Effector CD8-positive, alpha-beta T cell (primary cell): ENCODE measurements at places on chromosomes 16 and 17.

DNA sequence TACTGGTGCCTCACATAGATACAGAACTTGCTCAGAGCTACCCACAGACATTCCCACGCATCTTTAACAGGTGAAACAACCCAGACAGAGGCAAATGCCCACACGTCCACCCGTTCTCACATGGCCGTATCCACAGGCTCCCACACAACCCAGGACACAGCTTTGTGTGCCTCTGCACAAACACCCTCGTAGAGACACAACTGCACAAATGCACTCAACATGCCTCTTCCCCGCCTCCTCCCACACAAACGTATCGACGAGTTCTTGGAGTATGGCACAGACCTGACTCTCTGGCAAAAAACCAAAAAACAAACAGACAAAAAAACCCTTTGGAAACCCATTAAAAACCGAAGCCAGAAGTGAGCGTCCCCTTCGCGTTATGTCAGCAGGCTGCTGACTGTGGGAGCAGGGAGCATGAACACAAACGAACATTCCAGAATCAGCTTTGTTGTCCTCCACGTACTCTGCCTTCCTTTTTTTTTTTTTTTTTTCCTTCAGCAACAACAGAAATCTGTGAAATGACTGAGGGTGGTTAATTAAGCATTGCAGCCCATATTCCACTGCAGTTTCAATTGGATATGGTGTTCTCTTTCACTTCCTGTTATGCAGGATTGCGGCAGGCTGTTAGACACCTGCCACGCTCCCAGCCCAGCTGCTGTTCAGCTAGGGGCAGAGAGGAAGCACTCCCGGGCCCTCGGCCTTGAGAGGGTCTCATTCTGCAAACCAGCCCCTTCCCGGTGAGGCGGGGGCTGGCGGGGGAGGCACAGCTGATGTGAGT lies 313.7 kb downstream of the MAF start:
- no peak for DNase-seq

DNA sequence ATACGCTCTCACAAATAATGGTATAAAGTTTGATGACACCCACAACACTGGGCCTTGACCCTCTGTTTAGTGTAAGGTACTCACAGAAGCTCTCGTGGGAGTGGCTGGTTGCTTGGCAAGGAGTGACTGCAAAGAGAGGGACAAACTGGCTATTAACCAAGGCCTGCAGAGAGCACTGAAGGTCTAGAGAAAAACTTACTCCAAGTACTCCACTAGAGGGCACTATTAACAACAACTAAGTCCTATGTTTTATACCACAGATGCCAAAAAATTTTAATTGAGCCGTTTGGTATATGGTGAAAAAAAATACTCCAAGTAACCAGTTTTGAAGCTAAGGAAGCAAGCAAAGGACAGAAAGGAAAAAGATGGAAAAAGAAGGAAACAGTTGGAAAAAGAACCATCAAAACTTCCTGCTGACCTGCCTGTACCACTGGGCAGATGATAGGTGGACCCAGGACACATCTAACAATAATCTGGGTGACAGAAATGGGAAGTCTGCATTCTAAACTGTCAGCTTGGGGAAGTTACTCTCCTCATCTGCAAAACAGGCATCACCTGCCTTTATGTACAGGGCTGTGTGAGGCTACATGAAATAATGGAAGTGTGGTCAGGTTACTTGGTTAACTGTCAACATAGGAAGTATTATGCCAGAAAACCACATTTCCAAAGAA lies 23.2 kb downstream of the DYNC1LI2 start:
- no peak for DNase-seq

GRCh38 chr17:58403311-58403710 lies 14.0 kb downstream of the RNF43 start:
- DNase-seq, result no peak

DNA sequence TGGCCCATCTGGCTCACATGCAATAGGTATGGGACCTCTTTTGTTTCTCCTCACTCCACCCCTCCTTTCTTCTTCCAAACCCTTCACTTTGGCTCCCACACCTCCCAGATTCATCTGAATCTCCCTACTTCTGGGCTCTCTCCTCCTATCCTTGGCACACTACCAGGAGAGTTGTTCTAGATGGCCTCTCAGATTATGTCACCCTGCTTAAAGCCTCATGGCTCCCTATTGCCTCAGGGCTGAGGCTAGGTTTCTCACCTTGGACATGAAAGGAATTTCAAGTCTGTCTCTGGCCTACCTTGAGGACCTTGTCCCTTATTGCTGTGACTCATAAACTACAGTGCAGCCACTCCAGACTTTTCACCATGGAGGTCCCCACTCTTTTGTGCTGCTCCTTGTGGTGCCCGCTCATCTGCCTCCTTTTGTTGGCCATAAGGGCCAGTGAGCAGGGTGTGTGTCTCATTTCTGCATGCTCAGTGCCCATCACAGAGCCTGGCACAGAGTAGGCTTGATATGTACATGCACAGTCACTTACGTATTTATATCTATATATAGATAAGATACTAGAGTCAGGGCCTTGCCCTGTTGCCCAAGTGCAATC lies 1.0 kb upstream of the MFAP4 start:
- DNase-seq, result no peak

DNA sequence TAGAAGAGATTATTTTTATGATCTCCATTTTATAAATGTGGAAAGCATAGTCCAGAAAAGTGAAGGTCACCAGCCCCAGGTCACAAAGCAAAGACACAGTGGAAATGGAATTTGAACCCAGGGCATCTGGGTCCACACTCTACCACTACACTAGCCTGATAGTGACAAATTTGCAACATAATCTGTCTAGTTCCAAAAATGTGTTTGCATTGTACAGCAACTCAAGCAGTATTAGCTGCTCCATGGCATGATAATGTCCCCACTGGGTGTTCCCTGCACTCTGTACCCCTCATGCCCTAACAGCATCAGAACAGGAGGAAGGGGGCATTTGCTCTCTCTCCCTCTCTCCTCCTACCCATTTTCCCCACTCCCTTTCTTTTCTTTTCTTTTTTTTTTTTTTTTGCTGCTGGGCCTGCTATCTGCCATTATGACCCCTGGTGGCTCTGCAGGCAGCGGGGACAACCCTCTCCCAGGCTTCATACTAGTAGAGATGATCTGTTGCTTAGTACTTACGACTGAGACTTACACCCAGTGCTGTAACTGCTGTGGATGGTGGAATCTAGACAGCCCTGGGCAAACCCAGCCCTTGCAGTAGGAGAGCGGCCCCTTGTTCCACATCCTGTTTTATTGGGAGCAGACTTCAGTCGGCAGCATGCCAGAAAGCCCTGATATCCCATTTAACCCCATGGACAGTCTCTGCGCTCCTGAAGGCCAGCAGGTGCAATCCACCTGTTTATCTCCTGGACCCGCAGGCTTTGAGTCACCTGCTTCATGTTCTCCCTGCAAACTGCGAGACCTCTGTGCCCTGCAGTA lies 306.3 kb downstream of the SOX9 start:
- DNase-seq, result no peak

DNA sequence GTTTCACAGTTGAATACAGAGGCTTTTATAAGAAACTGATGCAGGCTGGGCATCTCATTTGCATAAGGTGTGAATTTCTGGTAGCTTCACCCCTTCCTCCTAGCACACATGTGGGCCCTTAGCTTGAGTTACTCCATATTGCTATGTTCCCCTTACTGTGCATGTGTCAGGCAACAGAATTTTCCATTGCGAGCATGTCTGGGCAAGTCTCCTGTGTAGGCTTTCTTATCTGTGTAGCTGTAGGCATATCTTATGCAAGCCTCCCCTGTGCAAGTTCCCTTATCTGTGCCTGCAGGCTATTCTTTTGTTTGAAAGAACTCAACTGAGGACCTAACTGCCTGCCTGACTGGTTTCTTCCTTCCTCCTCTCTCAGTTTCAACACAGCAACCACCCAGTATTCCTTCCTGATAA lies 597.4 kb upstream of the CDH5 start:
- DNase-seq, result no peak

DNA sequence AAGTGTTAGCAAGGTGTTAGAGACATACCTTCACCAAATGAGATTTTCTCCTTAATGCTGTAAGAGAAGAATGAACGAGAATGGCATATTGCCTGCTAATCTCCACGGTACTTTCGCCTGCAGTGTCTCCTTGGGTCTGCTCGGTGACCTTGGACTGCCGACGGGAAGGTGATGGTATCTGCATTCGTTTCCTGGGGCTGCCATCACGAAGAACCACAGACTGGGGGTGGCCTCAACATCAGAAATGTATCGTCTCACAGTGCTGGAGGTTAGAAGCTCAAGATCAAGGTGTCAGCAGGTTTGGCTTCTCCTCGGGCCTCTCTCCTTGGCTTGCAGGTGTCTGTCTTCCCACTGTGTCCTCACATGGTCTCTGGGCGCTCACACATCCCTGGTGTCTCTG lies 86.3 kb upstream of the TNRC6C start:
- DNase-seq, result no peak

DNA sequence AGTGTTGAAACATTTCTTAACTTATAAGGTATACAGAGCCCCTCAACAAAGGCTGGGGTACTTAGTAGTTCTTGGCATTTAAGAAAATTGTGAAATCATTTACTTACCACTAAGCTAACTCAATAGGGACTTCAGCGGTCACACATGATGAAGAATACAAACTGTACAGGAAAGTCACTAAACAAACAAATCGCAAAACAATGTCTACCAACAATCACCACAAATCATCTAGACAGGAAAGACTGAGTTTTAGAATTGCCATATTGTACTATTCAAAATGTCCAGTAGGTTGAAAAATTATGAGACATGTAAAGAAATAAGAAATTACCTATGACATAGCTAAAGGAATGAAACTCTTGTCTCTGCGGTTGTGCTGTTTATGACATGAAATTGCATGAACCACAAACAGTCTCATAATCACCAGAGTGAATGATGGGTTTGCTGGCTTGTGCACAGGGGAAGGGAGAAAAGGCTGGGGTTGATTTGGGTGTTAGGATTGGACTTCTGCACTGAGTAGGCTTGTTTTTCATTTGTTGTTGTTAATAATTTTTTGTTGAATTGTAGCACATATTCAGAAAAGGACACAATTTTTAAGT lies 441.1 kb upstream of the MON1B start:
- DNase-seq, result no peak

DNA sequence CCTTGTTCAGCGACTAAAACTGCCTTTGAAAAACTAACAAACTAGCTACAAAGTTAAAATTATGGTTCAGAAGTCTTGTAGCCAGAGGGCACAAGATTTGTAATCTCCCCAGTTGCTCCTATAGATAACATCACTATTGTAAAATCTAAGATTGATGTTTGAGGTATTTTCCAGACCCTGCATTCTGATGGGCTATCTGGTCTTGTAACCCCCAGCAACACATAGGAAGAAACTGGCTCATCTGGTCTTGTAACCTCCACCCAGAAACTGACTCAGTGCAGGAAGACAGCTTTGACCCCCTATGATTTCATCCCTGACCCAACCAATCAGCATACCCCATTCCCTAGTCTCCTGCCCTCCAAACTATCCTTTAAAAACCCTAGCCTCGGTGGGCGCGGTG lies 12.3 kb upstream of the CHCT1 start:
- no peak for DNase-seq

DNA sequence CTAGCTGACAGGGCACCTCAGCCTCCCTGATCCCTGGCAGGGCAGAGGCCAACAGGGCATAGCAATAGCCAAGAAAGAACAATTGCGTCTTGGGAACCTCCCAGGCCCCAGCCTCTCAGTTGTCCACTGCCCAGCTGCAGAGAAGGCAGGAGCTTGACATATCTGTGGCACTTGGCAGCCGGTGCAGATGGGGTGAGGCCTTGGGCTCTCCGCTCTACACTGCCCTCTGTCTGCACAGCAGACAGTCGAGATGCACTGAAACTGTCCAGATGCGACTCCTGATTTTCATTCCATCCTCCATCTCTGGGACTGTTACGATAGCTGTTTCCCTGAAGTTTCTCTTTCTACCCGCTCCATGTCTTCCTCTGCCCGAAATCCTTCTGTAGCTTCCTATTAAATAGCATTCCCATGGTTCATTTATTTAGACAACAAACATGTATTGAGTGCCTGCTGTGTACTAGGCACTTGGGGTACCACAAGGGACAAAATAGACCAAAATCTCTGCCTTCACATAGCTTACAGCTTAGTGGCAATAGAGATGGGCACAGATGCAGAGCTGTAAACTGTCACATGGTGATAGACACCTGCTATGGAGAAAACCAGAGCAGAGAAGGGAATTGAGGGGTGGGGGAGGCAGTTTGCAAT lies 3.3 kb downstream of the POLR3E start:
- DNase-seq, result no peak

GRCh38 chr17:6893382-6894205 lies 62.1 kb upstream of the TEKT1 start:
- no peak for DNase-seq
